ENCODE measurements at places on chromosomes 5 and 9. TPM values are rescaled to one million over a fixed set of nuclear protein-coding genes. Genes with fewer than 3 reads are reported as not detected.

DNA sequence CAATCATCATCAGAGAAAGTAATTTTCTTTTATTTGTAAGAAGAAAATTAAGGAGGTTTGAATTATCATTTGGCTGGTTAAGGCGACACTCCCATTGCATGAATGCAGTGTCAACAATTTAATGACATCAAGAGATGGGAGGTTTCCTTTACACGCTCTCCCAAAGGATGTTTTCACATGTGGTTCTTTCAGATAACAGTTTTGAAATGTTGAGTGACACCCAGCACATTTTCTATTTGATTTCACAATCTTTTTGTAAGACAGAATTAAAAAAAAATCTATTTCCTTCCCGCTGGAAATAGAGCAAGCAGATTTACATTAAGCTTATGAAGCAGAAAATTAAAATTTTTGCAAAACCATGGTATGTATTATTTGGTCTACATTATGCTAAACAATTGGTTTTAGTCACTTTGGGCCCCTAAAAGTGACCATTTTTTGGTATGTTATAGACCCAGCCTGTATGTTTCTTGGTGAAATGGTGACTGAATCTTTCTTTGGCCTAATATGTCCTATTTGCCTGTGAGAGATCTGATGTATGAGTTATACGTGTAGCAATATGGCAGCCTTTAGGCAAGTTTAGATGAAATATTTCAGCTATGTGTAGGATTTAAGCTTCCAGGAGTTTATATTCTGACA, 18.9 kb upstream of the ANKRD55 start:
- peaks cover 8% of the 10 kb centered on the region for H3K36me3 ChIP-seq
- no peak overlapping the region for H3K4me3 ChIP-seq
- DNase-seq: no peak
- no peaks in the 10 kb centered on the region for H3K27me3 ChIP-seq

DNA sequence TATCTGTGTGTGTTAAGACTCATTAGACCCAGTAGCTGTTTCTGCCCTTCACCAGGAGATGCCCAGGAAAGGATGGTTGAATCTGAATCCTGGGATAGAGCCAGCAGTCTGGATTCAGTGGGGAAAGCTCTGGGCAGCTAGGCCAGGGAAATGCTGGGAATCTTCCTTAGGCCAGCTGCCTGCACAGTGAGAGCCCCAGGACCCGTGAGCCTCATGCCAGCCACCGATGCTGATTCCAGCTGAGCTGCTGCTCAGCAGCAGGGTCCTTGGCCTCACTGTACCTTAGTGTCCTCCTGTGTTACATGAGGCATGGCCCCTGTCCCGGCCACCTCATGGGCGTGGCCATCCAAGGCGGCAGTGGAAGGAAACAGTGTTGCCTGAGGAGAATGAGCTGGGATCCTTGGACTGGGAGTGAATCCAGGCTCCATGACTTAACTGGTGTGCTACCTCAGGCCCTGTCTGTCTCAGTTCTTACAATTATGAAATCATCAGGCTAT, 87.1 kb downstream of the AMBP start:
- H3K27ac ChIP-seq: no peak overlapping the region
- no peak overlapping the region for H3K4me3 ChIP-seq
- H3K36me3 ChIP-seq: peaks cover 11% of the 10 kb centered on the region
- no peaks in the 10 kb centered on the region for H3K4me1 ChIP-seq
- no peak for DNase-seq

- peaks cover 40% of the 10 kb centered on the region for H3K4me1 ChIP-seq
- H3K36me3 ChIP-seq: no peaks in the 10 kb centered on the region
- DNase-seq: no peak
Measured at GRCh38 chr9:119153402-119153801, 215.8 kb downstream of the BRINP1 start.

GRCh38 chr9:107065549-107065948, 202.6 kb downstream of the ZNF462 start:
- peaks cover 3% of the 10 kb centered on the region for H3K4me1 ChIP-seq
- no peaks in the 10 kb centered on the region for H3K27me3 ChIP-seq
- H3K36me3 ChIP-seq: no peaks in the 10 kb centered on the region
- no peak overlapping the region for H3K4me3 ChIP-seq

GRCh38 chr9:133690081-133690561, 48.0 kb downstream of the SARDH start:
- no peak for DNase-seq
- H3K27ac ChIP-seq: no peak overlapping the region
- no peak overlapping the region for H3K4me3 ChIP-seq
- no peaks in the 10 kb centered on the region for H3K27me3 ChIP-seq

- no peak overlapping the region for H3K4me3 ChIP-seq
- peaks cover 7% of the 10 kb centered on the region for H3K4me1 ChIP-seq
- H3K27ac ChIP-seq: no peak overlapping the region
- no peak for DNase-seq
Measured at GRCh38 chr5:96927008-96927407, 8.9 kb upstream of the LNPEP start.

GRCh38 chr5:73115399-73116051, 4.8 kb upstream of the TMEM171 start:
- H3K27ac ChIP-seq: no peak overlapping the region
- DNase-seq: no peak
- H3K4me3 ChIP-seq: no peak overlapping the region
- H3K27me3 ChIP-seq: peaks cover 32% of the 10 kb centered on the region

GRCh38 chr5:116130471-116130870, 45.6 kb downstream of the COMMD10 start:
- no peaks in the 10 kb centered on the region for H3K4me1 ChIP-seq
- no peak for DNase-seq

GRCh38 chr9:4344946-4345345, 45.1 kb upstream of the GLIS3 start:
- H3K36me3 ChIP-seq: no peaks in the 10 kb centered on the region
- no peak overlapping the region for H3K27ac ChIP-seq
- no peaks in the 10 kb centered on the region for H3K27me3 ChIP-seq
- DNase-seq: no peak

- no peaks in the 10 kb centered on the region for H3K4me1 ChIP-seq
- H3K27ac ChIP-seq: no peak overlapping the region
- no peak for DNase-seq
Measured at GRCh38 chr5:78001197-78001596, 225.1 kb upstream of the TBCA start.

GRCh38 chr5:159240301-159240870, 22.7 kb upstream of the UBLCP1 start:
- H3K27me3 ChIP-seq: peaks cover 57% of the 10 kb centered on the region
- H3K36me3 ChIP-seq: no peaks in the 10 kb centered on the region
- H3K4me3 ChIP-seq: no peak overlapping the region
- no peak overlapping the region for H3K27ac ChIP-seq
- H3K4me1 ChIP-seq: no peaks in the 10 kb centered on the region
- DNase-seq: no peak

DNA sequence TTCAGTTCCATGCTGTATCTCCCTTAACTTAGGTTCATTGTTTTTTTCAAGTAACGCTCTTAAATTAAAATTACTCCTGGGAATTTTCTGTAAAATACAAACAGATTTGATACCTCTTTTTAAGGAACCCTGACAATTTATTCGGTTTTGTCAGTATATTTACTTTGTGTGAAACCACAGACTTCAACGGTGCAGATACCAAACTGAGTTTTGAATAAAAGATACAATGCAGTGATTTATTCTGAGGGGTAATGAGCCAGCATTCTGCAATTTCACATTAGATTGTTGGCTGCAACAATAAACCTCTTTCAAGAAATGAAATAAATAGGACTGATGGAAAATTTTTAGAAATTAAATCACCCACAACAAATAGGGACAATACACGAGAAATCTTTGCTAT, 308.6 kb upstream of the EDIL3 start:
- no peak overlapping the region for H3K4me3 ChIP-seq
- H3K27ac ChIP-seq: no peak overlapping the region
- peaks cover 25% of the 10 kb centered on the region for H3K36me3 ChIP-seq
- DNase-seq: no peak
- no peaks in the 10 kb centered on the region for H3K27me3 ChIP-seq

GRCh38 chr9:124742940-124743339, 28.2 kb downstream of the NR6A1 start:
- H3K27ac ChIP-seq: peak overlapping the region; percentile 92
- no peaks in the 10 kb centered on the region for H3K27me3 ChIP-seq
- H3K4me3 ChIP-seq: no peak overlapping the region

DNA sequence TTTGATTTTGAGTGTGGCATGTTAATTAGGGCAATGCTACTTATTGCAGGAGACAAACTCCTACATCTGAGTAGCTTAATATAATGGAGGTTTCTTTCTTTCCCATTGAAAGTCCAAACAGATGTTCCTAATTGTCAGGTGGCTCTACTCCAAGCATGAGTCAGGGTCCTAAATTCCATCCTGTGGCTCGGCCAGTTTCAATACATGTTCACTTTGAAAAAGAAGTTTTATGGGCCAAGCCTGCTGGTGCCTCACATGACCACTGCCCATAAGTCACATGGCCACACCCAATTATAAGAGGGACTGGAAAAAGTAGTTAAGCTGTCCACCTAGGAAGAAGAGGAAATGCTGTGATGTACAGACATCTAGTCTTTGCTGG, 170.4 kb downstream of the ARRDC3 start:
- DNase-seq: no peak
- H3K4me1 ChIP-seq: peaks cover 3% of the 10 kb centered on the region
- no peak overlapping the region for H3K27ac ChIP-seq

DNA sequence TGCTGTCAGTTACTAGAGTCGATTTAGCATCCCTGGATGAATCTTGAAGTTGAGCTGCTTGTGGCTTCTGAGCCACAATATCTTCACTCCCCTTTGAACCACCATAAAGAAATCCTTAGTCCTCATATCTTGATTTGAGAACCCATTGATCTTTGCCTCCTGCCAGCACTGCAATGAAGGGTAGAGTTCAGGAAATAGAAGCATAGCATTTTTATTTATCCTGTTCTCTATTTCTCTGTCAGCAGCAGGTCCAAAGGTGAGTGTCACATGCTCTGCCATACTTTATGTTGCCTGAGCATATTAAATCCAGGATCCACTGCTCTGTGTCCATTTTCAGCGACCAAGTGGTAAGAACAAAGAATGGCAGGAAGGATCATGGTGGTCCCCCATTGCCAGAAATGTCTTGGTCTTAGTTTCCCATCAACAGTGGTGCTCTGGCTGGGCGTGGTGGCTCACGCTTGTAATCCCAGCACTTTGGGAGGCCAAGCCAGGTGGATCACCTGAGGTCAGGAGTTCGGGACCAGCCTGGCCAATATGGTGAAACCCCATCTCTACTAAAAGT, 80.2 kb upstream of the PANK3 start:
- no peak for DNase-seq
- peaks cover 10% of the 10 kb centered on the region for H3K4me1 ChIP-seq
- no peak overlapping the region for H3K4me3 ChIP-seq
- H3K27me3 ChIP-seq: no peaks in the 10 kb centered on the region
- no peak overlapping the region for H3K27ac ChIP-seq

GRCh38 chr5:17412760-17413671, 85.0 kb upstream of the TAF11L2 start:
- no peak for DNase-seq
- peaks cover 5% of the 10 kb centered on the region for H3K36me3 ChIP-seq
- no peak overlapping the region for H3K4me3 ChIP-seq

- peak overlapping the region; percentile 75 for H3K27ac ChIP-seq
- H3K4me1 ChIP-seq: peaks cover 30% of the 10 kb centered on the region
- no peaks in the 10 kb centered on the region for H3K36me3 ChIP-seq
- no peaks in the 10 kb centered on the region for H3K27me3 ChIP-seq
Measured at GRCh38 chr5:149445739-149446369, 66.8 kb upstream of the IL17B start.

GRCh38 chr5:60960591-60960990, 15.6 kb downstream of the NDUFAF2 start:
- no peak overlapping the region for H3K27ac ChIP-seq
- no peaks in the 10 kb centered on the region for H3K27me3 ChIP-seq
- peaks cover 4% of the 10 kb centered on the region for H3K36me3 ChIP-seq
- no peaks in the 10 kb centered on the region for H3K4me1 ChIP-seq
- no peak overlapping the region for H3K4me3 ChIP-seq

- no peak overlapping the region for H3K4me3 ChIP-seq
- DNase-seq: peak; percentile 36
- H3K4me1 ChIP-seq: peaks cover 6% of the 10 kb centered on the region
- H3K27ac ChIP-seq: no peak overlapping the region
- H3K27me3 ChIP-seq: no peaks in the 10 kb centered on the region
Measured at GRCh38 chr5:132677191-132677590, 3.4 kb downstream of the IL4 start.

- no peaks in the 10 kb centered on the region for H3K27me3 ChIP-seq
- H3K36me3 ChIP-seq: peaks cover 10% of the 10 kb centered on the region
- no peak overlapping the region for H3K4me3 ChIP-seq
Measured at GRCh38 chr5:32436553-32437242, 7.8 kb downstream of the ZFR start.

DNA sequence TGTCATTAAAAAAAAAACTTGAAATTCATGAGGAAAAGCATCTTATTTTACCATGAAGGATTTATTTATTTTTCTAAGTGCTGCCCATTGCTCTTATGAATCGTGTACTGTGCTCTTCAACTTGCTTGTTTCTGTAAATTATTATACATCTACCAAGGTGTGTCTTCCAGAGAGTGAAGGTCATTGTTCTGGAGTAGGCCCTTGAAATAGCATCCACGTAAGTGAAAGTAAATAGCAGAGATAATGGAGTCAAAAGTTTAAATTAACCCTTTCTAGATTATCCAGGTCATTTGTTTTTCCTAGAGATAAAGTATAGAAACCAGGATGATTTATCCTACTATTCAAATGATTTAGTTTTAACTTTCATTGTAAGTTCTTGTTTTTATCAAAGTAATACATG, 473.1 kb downstream of the DIRAS2 start:
- no peaks in the 10 kb centered on the region for H3K36me3 ChIP-seq
- no peak overlapping the region for H3K27ac ChIP-seq
- peaks cover 15% of the 10 kb centered on the region for H3K4me1 ChIP-seq
- no peaks in the 10 kb centered on the region for H3K27me3 ChIP-seq
- H3K4me3 ChIP-seq: no peak overlapping the region

The LTC4S gene
- total RNA-seq: 4.5 TPM

The POU5F2 gene
- 0.23 TPM for total RNA-seq

The SAXO1 gene
- 0.02 TPM for total RNA-seq

The ISCA1 gene
- total RNA-seq: 36.5 TPM

The CHSY3 gene
- 0.98 TPM for total RNA-seq

The BSPRY gene
- total RNA-seq: 6.4 TPM

The PCDHB16 gene
- total RNA-seq: 3.5 TPM

The TUT7 gene
- total RNA-seq: 24.5 TPM

The LCNL1 gene
- 0.34 TPM for total RNA-seq

The GPR151 gene
- not detected for total RNA-seq

The ARL14EPL gene
- not detected for total RNA-seq

The ADGRD2 gene
- 1.6 TPM for total RNA-seq

The NOXA1 gene
- total RNA-seq: 4.8 TPM

The ANXA1 gene
- total RNA-seq: 1.7 TPM

The TLR4 gene
- total RNA-seq: 0.05 TPM
